Sigmoid colon (tissue), 7 donors: ENCODE measurements at places on chromosomes 3 and 15. TPM values are rescaled to one million over a fixed set of nuclear protein-coding genes. Genes with fewer than 3 reads are reported as not detected.

The CAMK1 gene
- total RNA-seq = 45.7 TPM

- no peak for DNase-seq
These were observed 62.1 kb downstream of the PLXNA1 start for GRCh38 chr3:127044996-127045395.

DNA sequence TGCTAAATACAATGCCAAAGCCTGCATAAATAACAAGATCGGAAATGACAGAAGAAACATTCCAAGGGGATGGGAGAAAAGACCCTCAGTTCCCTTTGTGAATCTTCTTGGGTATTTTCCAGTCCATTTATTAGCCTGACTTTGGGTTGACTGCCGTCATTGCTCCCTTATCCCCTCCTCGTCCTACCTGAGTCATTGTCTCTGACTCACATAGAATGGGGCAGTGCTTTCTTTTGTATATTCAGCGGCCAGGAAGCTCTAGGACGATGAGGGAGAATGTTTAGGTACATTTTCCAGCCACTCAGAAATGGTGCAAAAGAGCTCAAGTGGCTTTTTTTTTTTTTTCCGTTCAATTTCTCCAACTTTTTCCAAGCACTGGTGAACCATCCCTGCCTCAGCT is 71.6 kb downstream of the KAT2B start:
- no peak for DNase-seq

DNA sequence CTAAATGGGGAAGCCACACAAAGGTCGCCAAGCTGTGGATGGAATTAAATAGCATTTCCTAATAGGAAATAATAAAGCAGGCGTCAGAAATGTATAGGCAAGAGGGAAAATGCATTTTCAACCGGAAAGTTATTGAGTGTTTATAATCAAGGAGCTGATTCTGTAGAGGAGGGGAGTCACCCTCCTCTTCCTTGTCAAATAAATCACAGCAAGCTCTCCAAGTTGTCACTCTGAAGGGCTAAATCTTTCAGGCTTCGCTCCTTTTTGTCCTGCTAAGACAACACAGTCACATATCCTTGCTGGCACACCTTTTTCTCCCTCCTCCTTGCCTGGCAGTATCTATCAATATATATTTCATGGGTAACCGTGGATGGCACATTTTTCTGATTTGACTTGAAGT is 338.4 kb downstream of the SATB1 start:
- no peak for DNase-seq
